ENCODE measurements at places on chromosomes 16 and 17.

DNA sequence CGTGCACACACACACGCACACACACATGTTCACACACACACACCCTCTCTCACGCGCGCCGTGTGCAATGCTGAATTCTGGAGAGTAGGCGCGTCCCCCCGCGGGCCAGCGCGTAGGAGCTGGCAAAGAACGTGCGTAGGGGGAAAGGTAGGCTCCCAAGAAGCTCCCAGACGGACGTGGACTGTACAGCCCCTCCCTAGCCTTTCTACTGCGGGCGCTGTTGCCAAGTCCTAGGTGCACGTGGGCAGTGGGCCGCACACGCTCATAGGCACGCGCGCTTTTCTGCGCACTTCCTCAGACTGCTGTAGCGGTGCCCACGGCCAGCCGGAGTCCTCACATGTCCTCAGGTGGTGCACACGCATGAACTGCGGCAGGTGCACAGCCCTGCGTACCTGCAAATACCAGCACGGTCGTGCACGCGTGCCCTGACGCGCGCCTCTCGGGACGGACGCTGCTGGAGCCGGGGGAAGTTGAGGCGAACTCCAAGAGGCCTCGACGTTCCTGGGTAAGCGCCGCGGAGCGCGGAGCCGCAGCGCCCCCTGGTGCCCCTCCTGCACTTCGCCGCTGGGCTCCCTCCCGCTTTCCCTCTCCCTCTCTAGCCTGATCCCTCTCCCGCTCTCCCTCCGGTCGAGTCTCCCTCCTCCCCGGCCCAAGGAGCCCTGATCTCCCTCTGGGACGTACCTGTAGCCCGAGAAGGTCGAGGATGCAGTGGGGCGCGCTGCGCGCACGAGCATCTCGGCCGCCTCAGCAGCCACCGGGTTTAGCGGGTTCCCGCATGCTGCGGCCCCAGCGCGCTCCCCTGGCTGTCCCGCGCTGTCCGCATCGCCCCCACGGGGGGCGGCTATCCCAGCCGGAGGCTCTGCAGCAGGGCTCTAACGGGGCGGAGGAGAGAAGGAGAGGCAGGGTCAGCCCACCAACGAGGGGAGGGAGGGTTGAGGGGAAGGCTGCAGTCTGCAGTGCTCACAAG lies 749 bp downstream of the GRIN2A start:
- DNase-seq: no peak

DNA sequence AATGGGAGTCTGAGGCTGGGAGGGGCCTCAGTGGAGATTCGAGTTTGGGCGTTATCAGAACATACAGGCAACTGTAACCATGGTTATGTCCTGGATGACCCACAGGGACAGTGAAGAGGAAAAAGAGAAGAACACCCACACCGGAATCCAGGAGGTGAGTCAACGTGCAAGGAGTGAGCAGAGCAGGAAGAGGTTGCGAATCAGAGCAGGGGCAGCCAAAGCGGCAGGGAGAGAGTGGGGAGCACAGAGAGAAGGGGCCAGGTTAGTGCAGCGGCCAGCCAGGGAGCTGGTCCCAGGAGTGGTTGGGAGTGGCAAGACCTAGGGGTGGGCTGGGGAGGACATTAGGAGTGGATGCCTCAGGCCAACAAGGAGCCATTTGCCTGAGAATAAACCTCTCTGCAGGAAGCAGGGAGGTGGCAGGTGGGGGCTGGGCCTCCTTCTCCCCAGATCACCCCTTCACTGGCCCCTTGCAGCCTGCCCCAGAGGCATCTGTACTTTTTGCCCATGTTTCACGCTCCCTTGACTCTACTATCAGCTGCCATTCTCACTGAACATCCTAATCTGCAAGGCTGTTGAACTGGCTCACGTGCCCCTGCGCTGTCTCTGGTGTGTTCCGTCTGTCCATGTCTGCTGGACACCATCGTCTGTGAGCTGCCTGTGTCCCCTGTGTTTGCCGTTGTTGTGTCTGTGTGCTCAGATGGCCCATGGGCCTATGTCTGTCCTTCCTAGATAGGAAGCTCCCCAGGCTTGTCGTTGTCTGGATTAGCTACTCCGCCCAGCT lies 5.1 kb downstream of the KRT13 start:
- no peak for DNase-seq

DNA sequence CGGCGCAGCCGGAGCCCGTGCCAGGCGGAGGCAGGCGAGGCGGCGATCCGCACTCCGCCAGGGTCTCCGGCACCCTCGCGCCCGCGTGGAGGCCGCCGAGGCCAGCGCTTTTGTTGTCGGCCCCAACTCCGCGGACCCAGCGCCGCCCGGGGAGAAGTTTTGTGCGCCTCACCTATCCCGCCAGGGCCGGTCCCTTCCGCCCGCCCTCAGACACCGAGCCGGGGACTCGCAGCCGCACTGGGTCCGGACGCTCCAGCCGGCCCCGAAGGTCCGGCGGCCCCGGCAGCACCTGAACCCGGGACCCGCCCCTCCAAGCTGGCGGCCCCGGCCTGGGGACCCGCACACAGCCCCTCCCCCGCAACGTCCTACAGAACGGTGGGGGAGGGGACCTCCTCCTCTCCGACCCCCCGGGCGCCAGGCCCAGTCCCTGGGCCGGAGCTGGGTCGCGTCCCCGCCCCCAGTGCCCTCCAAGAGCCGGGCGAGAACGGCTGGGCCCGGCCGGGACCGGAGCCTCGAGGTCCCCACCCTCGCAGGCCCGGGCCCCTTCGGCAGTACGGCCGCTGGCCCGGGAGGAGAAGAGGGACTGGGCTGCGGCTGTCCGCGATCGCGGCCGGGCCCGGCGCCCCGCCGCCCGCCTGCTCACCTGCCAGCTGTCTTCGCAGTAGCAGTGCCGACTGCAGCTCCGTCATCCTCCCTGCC lies 698 bp downstream of the UBE2G1 start:
- peak; percentile 63 for DNase-seq

GRCh38 chr17:64259426-64259825 lies 3.6 kb downstream of the TEX2 start:
- no peak for DNase-seq

DNA sequence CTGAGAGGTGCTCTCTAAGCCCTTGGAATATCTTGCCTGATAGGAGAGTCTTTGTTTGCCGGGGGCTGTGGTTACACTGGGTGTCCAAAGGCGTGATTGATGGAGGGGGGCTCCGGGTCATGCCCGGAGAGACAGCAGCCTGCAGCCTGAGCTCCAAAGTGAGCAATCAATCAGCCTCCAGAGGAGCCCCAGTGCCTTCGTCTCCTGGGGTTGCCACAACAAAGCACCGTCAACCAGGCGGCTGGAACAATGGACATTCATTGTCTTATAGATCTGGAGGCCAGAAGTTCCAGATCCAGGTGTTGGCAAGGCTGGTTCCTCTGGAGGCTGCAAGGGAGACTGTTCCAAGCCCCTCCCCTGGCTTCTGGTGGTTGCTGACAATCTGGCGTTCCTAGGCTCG lies 24.0 kb upstream of the GINS2 start:
- DNase-seq: peak; percentile 80

GRCh38 chr16:76583466-76583865 lies 306.3 kb downstream of the CNTNAP4 start:
- peak; percentile 81 for DNase-seq

DNA sequence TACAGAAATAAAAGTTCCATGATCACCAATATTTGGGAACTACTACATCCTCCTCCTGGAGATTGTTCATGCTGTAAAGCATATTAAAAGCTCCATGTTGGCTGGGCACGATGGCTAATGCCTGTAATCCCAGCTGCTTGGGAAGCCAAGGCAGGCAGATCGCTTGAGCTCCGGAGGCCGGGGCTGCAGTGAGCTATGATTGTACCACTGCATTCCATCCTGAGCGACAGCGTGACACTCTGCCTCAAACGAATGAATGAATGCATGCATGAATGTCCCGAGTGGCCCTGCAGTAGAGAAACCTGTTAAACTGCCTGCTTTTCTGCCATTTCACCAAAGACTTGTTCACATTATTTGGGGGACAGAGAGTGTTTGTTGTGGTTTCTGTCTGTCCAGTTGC lies 15.0 kb downstream of the CNEP1R1 start:
- DNase-seq: no peak

DNA sequence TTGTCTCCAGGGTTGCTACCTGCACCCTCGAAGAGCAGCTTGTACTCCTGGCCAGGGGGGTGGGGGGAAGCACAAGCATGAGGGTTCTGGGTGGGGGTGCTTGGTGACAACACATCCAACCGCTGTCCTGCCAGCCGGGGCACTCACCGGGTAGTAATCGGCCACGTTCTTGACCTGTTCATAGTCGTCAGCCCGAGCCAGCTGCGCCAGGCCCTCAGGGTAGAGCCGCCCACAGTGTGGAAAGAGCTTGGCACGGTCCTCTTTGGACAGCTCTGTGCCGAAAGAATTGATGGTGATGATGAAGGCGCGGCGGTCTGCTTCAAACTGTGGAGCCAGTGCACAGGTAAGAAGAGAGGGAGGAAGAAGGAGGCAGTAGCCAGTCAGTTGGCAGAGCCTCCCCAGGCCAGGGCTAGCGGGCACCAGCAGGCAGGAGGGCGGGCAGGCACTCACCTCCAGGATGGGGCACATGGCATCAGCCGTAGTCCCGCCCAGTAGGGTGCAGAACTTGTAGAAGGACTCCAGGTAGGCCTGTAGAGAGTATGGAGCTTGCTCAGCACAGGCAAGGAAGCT lies 8.0 kb downstream of the HSD11B2 start:
- no peak for DNase-seq

DNA sequence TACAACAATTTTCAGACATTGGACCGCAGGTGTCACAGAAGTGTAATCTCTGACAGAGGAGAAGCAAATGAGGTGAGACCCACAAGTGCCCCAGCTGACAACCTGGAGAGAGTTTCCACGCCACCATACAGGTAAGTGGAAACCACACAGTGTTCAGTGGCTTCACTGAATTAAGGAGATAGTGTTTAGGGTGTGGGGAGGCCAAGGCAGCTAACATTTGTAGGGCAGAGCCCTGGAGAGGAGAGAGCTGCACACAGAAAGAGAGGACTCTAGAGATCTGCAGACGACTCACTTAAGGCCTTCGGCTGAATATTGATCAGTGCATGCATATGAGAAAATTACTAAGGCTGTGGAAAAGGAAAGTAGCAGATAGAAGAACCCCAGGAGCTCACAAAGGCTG lies 228.9 kb upstream of the TNRC6C start:
- no peak for DNase-seq

DNA sequence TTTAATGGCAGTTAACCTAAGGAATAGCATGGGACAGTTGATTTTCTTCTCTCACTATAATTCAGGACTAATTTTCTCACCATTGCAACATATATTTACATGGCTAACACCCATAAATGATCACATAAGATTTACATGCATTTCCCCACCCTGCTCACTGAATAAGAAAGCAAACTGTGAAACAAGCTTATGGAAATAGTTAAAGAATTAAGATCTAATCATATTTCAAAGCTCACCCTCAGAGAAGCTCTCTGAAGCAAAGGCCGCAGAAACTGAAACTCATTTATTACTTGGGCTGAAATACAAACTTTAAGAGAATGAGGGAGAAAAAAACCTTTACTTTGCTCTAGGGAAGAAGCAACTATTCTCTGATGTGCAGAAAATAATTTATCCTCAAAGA lies 218.7 kb upstream of the AXIN2 start:
- no peak for DNase-seq

- DNase-seq: no peak
Observed at GRCh38 chr17:37844158-37844976, 79.8 kb upstream of the TBC1D3K start.

GRCh38 chr17:9926150-9926804 lies 21.2 kb upstream of the RCVRN start:
- DNase-seq: no peak

DNA sequence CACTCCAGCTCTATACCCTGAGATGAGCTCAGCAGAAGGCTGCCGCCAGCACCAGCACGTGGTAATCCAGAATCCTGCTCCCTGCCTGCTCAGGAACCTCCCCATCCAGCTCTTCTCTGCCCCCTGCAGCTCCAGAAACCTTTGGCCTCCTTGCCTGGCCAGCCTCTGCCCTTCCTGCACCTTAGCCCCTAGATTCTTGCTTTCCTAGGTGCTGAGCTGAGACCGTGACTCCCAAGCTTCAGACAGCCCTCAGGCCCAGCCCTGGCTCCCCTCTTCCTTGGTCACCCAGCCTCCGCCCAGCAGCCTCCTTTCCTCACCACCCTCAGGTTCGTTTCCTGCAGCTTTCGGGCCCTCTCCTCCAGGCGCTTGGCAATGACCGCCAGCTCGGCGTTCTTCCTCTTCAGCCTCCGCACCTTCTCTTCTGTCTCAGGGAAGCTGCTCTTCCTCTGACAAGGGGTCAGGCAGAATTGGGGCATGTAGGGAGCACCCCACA lies 2.6 kb downstream of the TSPOAP1 start:
- DNase-seq: no peak

- DNase-seq: no peak
Observed at GRCh38 chr16:189604-190186, 9.4 kb downstream of the HBQ1 start.

DNA sequence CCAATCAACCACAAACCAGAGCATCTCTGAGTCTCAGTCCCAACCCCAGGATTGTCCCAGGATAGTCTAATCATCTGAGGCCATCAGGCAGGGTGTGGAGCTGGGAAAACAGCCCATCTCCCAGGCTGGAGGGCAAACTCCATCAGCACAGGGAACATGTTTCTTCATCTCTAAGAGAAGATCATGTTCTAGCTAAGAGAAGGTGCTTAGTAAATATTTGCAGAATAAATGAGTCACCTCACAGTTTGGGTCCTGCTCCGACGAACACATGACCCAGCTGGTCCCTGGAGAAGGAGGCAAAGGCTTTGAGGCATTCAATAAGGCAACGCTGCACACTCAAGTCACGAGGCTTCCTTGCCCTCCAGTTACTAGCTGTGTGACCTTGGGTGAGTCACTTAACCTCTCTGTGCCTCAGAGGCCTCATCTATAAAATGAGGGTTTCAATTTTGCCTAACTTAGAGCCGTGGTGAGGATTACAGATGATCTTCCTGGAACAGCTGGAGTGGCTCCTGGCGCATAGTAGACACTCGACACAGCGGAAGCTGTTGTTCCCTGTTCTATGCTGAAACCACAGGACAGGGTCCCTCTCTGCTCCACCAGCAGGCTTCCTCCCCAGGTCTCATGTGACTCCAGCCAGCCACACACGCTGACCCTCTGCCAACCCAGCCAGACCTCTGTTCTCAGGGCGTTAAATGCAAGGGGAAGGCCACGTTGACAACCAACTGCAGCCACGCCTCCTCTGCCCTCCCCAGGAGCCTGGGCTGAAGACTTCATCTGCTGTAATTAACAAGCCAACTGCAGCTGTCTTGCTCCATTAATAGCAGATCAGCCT lies 10.3 kb upstream of the RPL38 start:
- peak; percentile 95 for DNase-seq

GRCh38 chr17:3600529-3601205 lies 8.5 kb downstream of the TRPV1 start:
- no peak for DNase-seq

DNA sequence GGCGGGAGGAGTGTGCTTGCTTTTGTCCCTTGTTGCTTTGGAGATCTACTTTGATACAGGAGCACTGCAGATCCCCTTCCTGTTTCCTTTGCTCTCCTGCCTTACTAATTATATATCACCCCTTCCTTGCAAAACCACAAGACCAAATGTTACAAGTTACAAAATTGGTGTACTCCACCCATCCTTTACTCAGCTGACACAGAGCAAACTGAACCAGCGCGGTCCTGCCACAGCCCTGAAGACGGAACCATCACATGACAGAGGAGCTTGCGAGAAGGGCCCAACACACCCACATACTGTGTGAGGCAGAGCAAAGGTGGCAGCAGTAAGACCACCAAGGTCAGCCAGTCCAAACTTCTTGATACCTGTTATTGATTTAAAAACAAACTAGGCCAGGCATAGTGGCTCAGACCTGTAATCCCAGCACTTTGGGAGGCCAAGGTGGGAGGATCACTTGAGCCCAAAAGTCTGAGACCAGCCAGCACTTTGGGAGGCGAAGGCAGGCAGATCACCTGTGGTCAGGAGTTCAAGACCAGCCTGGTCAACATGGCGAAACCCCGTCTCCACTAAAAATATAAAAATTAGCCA lies 33.2 kb downstream of the CYTH1 start:
- peak; percentile 33 for DNase-seq

- no peak for DNase-seq
Observed at GRCh38 chr17:6996256-6997011, 585 bp downstream of the ALOX12 start.
